ENCODE measurements at places on chromosomes 2 and 18. TPM values are rescaled to one million over a fixed set of nuclear protein-coding genes. Genes with fewer than 3 reads are reported as not detected.
A peak's percentile ranks its signal among the peaks of the same experiment; 100 is the strongest.

Gene UGP2
- total RNA-seq: 136 TPM

Gene TCF7L1
- not detected for total RNA-seq

Gene SLC14A1
- total RNA-seq: 3.3 TPM

Gene SPDYA
- total RNA-seq: 9.6 TPM

Gene YWHAQ
- total RNA-seq: 174 TPM

Gene LOXHD1
- total RNA-seq: 1.2 TPM

Gene SEPTIN10
- 5.9 TPM for total RNA-seq

Gene NTSR2
- total RNA-seq: not detected

Gene SFTPB
- not detected for total RNA-seq

DNA sequence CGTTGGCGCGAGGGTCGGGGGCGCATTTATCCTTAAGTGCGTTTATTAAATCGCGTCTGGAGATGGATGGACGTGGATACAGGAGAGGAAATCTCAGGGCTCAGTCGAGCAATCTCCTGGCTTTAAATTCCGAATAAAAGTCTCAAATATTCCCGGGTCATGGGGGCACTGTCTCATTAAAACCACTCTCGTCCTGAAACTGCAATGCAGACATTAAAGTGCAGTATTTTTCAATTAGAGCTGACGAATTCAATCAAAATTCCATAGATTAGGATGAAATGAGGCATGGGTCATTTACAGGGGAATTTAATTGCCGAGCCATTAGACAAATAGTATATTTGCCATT, 10.7 kb upstream of the GBX2 start:
- no peak overlapping the region for H3K27ac ChIP-seq
- DNase-seq: no peak
- no peak overlapping the region for H3K4me3 ChIP-seq

DNA sequence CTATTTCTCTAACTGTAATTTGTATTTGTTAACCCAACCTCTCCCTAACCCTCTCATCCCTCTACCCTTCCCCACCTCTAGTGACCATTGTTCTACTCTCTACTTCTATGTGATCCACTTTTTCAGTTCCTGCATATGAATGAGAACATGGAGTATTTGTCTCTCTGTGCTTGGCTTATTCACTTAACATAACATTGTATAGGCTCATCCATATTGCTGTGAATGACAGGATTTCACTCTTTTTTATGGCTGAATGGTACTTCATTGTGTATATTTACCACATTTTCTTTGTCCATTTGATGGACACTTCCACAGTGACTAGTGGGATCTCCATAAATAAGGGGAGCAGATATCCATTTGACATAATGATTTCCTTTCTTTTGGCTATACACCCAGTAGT, 103.7 kb downstream of the PLEKHM3 start:
- DNase-seq: no peak
- H3K36me3 ChIP-seq: no peaks in the 10 kb centered on the region
- peaks cover 13% of the 10 kb centered on the region for H3K4me1 ChIP-seq
- H3K4me3 ChIP-seq: no peak overlapping the region
- no peaks in the 10 kb centered on the region for H3K27me3 ChIP-seq

DNA sequence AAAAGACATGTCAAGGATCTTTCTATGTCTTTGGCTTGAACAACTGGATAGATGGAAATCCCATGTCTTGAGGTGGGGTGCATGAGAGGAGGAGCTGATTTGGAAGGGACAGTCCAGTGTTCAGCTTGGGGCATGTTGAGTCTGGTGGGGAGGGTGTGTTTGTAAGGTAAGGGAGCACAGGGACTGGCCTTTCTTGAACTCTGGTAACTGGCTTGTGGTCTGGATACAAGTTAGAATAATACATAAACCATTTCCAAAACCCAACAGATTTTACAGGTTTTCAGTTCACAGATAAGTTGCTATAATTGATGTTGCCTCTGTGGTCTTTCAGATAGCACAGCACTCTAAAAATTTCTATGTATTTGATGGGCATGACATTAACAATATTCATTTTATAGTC, 24.2 kb downstream of the RHBDD1 start:
- no peak for DNase-seq
- H3K36me3 ChIP-seq: no peaks in the 10 kb centered on the region
- no peaks in the 10 kb centered on the region for H3K4me1 ChIP-seq
- no peak overlapping the region for H3K4me3 ChIP-seq
- no peaks in the 10 kb centered on the region for H3K27me3 ChIP-seq

DNA sequence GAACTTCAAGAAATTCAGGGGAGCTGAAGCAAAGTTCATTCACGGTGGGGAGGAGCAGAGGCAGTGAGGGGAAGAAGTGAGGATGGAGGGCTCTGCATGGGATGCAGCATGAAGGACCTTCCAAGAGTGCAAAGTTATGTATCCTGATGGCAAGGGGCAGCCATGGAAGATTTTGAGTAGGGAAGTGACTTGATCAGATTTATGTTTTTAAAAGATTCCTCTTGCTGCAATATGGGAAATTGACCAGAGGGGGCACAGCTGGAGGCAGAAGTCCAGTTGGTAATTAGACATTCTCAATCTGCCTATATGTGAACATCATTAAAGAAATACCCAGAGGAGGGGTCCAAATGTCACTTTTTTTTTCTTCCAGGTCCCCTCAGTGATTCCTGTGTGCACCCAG, 21.5 kb upstream of the ANXA4 start:
- H3K27ac ChIP-seq: no peak overlapping the region
- H3K4me3 ChIP-seq: no peak overlapping the region

DNA sequence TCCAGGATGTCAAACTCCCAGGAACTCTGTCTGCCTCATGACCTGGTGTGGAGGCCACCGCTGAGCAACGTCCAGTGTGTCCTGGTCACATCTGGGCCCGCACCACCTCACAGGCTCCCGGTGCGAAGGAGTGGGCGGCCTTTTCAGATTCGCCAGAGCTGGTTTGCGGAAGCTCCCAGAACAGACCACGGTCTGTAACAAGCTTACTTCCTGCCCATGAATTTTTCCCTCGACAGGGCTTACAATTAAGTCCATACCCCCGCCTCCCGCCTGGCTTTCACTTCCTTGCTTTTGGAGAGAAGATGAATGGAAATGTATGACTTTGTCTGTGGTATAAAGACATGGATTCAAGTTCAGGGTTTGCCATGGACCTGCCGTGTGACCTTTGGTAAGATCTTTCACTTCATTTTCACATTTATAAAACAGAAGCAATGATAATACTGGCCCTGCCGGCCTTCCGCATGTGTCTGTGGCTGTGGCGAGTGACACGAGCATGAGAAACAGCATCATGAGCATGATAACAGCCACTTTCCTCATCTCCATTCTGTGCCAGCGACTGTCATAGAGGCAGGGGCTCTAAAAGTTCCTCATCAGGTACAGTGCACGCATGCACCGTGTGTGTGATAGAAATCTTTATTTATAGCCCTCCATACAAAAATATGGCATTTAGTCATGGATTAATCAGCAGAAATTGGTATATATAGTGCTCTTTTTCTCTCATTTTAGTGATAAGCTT, 31.0 kb upstream of the KCNF1 start:
- peak; percentile 45 for DNase-seq
- H3K4me3 ChIP-seq: no peak overlapping the region
- peak overlapping the region; percentile 48 for H3K27ac ChIP-seq

DNA sequence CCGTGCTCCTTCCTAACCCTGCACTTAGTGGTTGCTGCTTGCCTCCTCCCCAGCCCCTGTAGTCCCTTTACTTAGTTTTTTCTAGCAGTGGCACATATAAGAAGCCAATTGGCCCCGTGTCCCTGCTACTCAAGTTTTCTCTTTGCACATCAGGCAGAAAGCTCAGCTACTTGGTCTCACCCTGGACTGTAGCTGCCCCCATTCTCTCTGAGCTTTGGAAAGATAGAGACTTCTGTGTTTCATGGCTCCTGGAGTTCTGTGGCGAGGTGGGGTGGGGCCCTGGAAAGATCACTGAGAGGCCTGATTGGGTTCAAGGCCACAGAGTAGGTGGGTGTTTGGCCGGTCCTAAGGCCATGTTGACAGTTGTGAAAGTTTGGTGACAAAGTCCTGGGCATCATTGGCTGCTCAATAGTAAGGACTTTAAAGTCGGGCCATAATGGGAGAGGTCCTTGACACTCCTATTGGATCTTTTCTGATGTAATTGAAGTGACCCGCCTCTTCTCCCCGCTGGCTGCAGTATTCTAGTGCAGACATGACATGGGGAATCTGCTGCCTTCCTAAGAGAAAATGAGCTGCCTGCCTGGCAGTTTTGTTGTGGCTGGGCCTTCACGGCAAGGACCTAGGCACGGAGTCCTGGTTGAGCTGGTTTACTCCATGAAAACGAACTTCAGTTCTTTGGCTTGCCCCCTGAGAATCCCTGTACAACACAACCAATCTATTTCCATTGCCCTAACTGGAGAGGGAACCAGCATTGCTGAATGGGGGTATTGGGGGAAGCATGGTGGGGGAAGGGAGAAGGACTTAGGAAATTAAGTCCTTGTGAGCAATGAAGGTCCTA, 26.2 kb upstream of the CYP27A1 start:
- H3K36me3 ChIP-seq: no peaks in the 10 kb centered on the region
- H3K4me1 ChIP-seq: no peaks in the 10 kb centered on the region

DNA sequence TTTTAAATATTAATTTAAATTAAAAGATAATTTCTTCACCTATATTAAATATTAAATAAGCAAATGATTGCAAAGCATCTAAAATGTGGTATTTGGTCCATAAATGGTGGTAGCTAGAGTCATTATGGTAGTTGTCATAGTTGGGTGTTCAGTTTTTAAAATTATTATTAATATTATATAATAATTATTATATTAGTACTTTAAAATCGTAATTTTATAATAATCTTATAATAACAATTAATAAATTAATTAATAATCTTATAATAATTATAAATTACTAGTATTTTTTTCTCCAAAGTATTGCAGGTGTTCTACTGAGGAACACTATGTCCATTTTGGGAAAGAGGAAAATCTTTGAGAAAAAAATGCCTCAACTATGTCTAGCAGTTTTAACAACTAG, 835.5 kb upstream of the GCFC2 start:
- no peaks in the 10 kb centered on the region for H3K36me3 ChIP-seq
- DNase-seq: no peak
- H3K4me3 ChIP-seq: no peak overlapping the region
- no peak overlapping the region for H3K27ac ChIP-seq
- no peaks in the 10 kb centered on the region for H3K27me3 ChIP-seq

DNA sequence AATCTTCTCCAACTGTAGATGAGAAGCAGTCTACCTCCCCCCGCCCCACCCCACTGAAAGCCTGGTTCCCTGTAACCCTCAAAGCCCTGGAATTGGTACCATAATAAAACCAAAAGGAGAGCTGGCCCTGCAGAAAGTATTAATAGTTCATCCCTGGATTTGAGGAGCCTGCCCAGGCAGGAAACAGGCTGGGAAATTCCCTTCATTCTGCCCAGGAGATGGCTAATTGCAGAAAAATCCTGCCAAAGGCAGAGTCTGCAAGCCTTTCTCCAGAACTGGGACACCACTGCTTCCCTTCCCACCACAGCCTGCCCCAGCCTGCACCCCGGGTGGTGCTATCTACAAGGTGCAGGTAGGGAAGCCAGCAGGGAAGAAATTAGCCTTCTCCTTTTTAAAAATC, 16.3 kb downstream of the GKN2 start:
- H3K27me3 ChIP-seq: no peaks in the 10 kb centered on the region
- no peaks in the 10 kb centered on the region for H3K36me3 ChIP-seq
- H3K27ac ChIP-seq: no peak overlapping the region
- H3K4me3 ChIP-seq: no peak overlapping the region
- H3K4me1 ChIP-seq: no peaks in the 10 kb centered on the region

DNA sequence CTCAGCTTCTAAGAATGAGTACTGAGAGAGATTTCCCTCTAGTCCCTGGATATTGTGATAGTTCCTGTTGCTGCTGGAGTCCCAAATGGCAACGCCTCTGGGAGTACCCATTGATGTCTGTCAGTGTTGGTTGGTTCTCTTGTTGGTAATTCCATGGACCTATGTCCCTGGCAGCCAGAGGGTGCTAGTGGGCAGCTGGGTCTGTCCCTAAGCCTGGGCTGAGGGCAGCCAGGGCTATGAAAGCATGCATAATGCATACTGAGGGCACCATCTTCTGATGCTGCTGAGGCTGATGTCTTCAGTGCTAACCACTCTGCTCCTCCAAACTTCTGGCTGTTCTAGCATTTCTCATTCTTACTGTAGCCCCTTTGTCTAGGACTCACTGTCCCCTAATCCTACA, 35.9 kb downstream of the NABP1 start:
- no peak overlapping the region for H3K4me3 ChIP-seq
- no peak overlapping the region for H3K27ac ChIP-seq
- H3K4me1 ChIP-seq: no peaks in the 10 kb centered on the region

DNA sequence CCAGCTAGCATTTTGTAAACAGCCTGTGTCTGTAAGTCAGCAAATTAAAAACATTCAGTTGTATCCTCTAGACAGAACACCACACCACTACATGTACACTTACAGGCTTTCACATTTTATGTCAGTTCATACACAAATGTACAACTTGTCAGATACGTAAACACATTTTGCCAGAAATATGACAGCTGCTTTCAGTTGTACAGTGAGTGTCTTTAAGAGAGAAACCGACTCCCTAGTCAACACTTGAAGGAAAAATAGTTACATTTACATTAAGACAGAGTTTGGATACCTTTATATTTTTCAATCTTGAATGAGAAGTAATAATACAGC, 15.2 kb downstream of the MRPL35 start:
- DNase-seq: no peak
- no peaks in the 10 kb centered on the region for H3K27me3 ChIP-seq
- H3K4me3 ChIP-seq: no peak overlapping the region
- no peak overlapping the region for H3K27ac ChIP-seq
- H3K4me1 ChIP-seq: no peaks in the 10 kb centered on the region
- H3K36me3 ChIP-seq: peaks cover 49% of the 10 kb centered on the region

GRCh38 chr2:217688494-217688893, 314.3 kb downstream of the TNS1 start:
- H3K4me1 ChIP-seq: no peaks in the 10 kb centered on the region
- no peaks in the 10 kb centered on the region for H3K36me3 ChIP-seq
- DNase-seq: no peak
- H3K4me3 ChIP-seq: no peak overlapping the region
- no peak overlapping the region for H3K27ac ChIP-seq

- no peak overlapping the region for H3K4me3 ChIP-seq
- no peaks in the 10 kb centered on the region for H3K36me3 ChIP-seq
- H3K27ac ChIP-seq: no peak overlapping the region
- H3K27me3 ChIP-seq: no peaks in the 10 kb centered on the region
- no peaks in the 10 kb centered on the region for H3K4me1 ChIP-seq
- no peak for DNase-seq
Observed at GRCh38 chr18:41644466-41644865, 310.6 kb upstream of the PIK3C3 start.

- H3K27ac ChIP-seq: no peak overlapping the region
- H3K36me3 ChIP-seq: peaks cover 4% of the 10 kb centered on the region
- H3K4me1 ChIP-seq: peaks cover 3% of the 10 kb centered on the region
- DNase-seq: peak; percentile 43
- no peak overlapping the region for H3K4me3 ChIP-seq
Observed at GRCh38 chr2:43542285-43542933, 53.4 kb downstream of the THADA start.

DNA sequence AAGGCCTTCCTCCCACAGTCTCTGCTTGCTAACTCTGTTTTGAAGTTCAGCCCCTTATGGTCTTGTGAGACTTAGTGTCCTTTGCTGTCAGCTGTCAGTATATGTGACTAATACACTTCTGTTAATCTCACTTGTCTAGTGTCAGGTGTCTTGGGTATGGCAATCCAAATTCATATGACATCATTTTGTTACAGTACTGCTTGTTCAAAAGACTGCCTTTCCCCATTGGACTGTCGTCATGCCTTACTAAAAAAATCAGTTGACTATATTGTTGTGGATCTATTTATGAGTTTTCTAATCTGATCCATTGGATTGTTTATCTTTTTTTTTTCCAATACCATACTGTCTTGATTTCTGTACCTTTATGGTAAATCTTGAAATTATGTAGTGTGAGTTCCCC, 611.4 kb upstream of the HS6ST1 start:
- no peak overlapping the region for H3K27ac ChIP-seq
- no peaks in the 10 kb centered on the region for H3K36me3 ChIP-seq
- no peaks in the 10 kb centered on the region for H3K4me1 ChIP-seq
- DNase-seq: no peak
- no peak overlapping the region for H3K4me3 ChIP-seq
- H3K27me3 ChIP-seq: no peaks in the 10 kb centered on the region
